Stimulated activated CD8-positive, alpha-beta memory T cell treated with anti-CD3 and anti-CD28 coated beads, Interleukin-4, amount 100 ng/mL, for 24 hours (primary cell): ENCODE measurements at places on chromosomes 3 and 15.

DNA sequence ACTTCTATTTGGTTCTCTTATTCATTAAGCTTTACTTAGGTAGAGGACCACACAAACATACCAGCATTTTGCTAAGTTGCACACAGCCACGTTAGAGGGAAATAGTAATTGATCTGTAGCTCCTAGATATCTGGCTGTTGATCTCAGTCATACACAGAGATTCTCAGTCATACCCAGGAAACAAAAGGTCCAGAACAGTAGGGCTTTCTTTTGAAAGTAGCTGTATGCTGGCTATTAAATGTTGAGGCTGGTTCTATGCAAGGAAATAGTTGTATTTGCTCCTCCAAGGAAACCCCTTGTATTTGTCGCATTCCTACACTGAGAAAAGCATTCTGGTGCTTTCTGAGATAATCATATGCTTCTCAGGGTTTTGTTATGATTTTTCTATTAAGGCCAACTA is 523.8 kb downstream of the SOX2 start:
- DNase-seq: no peak

DNA sequence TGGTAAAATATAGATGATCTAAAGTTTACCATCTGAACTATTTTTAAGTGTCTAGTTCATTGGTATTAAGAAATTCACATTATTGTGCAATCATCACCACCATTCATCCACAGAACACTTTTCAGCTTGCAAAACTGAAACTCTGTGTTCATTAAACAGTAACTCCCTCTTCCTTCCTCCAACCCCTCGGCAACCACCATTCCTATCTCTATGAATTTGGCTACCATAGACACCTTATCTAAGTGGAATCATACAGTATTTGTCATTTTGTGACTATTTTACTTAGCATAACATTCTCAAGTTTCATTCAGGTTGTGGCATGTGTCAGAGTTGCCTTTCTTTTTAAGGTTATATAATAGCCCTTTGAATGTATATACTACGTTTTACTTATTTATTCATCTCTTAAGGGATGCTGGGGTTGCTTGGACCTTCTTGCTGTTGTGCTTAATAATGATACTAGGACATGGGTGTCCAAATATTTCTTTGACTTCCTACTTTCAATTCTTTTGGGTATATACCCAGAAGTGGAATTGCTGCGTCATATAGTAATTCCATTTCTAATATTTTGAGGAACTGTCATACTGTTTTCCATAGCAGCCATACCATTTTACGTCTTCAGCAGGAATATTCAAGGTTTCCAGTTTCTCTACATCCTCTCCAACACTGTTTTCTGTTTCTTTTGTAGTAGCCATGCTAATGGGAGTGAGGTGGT is 20.9 kb downstream of the KAT2B start:
- DNase-seq: no peak

- no peak for DNase-seq
These were observed 96.2 kb downstream of the ECT2 start for GRCh38 chr3:172846706-172847105.

GRCh38 chr15:63145426-63145825 is 11.9 kb downstream of the RPS27L start:
- no peak for DNase-seq

DNA sequence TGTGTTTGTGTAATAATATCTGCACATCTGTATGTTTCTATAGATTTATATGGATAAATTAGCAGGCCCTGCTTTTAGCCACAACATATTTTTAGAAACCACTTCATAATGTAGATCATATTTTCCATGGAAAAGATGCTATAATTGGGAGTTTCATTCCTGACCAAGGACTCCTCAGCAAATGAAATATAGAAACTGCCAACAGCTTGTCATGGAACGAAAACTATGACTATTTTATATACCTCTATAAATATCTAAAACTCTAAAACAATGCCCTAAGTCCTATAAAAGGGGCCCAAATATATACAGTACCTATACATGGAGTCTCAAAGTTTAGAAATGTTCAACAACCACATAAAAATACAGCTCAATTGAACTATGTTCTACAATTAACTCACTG is 27.9 kb downstream of the EID1 start:
- no peak for DNase-seq

GRCh38 chr3:55923207-55923606 is 436.1 kb upstream of the WNT5A start:
- no peak for DNase-seq

- DNase-seq: no peak
These were observed 20.2 kb upstream of the XXYLT1 start for GRCh38 chr3:195291121-195291520.

DNA sequence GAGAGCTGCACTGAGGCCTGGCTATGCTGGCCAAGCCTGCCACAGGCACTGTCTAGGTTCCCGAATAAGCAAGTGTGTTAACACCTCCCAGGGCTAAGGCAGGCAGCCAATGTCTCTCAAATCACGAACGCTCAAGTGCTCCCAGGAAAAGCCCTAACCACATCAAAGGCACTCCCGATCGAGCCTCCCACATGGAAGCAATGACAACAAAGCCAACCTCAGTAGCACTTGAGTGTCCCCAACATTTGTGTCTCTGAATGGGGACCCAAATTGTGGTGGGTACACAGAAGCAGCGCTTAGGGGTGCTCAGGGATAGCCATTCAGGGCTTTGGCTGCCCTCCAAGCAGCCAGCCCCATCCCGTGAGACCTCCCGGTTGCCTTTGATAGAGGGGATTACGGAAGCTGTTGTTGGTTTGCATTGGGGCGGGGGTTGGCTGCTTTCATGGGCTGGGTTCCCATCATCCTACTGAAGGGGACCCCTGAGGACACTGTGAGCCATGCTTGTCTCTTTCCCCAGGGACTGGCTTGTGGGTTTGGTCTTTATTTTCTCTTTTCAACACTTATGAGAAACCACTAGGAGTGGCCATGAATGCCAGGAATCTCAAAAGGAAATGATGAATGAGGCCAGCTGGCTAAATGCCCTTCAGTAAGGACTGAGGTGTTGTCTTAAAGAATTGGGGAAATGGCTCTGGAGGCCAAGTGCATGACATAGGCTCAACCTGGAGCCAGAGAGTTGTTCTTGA is 234.1 kb upstream of the FEZF2 start:
- no peak for DNase-seq

DNA sequence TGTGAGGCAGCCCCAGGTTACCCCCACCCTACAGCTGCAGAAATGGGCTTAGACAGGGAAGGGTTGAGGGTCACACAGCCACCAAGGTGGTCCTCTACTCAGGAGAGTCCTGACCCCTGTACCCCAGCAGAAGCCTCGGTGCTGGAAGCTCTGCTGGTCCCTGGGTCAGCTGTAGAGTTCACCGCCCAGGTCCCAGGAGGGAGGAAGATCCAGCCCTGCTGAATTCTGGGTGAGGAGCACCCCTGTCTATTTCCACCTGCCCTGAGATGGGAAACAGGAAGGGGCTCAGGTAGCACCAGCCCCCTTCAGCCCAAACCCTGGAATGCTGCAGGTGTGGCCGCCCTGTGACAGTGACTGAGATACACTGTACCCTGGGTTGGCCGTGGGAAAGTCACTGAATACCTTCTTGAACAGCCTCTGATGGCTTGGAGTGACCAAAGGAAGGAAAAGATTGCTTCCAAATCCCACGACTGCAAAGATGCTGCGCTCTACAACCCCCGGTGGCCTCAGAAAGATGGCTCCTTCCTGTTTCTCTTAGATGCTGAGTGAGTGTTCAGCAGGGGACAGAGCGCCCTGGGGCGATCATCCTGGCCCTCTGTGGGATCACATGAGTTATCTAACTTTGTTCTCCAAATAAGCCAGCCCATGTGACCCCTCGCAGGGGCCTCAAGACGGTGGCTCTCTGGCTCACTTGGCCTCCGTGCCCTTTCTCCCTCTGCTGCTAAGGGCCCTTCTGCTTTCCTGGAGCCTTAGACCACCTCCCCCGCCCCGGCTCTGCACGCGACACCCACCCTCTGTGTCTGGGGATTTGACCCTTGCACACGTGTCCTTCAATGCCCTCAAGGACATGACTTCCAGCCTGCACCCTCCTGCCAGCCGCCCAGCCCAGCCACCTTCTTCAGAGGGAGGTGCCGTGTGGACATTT is 141.9 kb downstream of the NSMCE3 start:
- no peak for DNase-seq

DNA sequence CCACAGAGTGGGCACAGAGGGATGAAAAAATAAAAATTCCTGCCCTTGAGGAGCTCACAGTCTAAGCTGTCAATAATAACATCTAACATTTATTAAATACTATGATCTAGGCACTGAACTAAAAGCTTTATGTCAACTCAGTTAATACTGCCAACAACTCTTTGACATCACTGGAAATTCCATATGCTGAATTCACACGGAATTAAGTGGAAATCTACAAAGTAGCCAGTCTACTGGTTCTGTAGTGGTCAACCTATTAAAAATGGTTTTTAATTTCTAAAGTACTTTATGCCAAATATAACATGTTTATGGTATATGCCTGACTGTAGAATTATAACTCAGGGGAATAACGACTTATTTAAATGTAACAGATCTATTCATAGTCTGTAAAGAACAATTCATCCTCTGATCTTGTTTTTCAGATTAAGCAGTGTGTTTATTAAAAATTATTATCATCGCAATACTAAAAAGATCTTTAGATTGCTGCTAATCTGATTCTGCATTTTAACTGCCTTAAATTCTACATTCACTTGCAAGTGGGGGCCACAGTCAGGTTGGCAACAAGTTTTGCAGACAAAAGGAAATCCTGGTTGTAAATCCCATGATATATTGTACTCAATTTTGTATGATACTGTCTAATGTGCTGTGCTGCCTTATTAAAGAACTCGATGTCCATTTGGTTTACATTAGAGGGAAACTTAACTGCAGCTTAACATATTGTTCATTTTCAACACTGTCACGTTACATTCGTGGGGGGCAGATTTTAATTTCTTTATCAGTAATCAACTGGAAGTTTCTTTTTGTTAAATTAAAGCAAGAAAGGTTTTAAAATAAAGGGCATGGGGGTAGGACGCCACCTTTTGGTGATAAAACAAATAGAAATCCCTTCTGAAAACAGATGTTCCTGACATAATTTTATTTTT is 2.6 kb upstream of the FOXP1 start:
- DNase-seq: no peak

- no peak for DNase-seq
These were observed 11.9 kb downstream of the ANXA2 start for GRCh38 chr15:60385620-60386552.

- DNase-seq: no peak
These were observed 64.8 kb downstream of the DUT start for GRCh38 chr15:48396020-48396419.
